NCI-H2171 treated with DMSO at 0.1 percent for 48 hours (cell line): ENCODE measurements at places on chromosomes 11 and 22.

DNA sequence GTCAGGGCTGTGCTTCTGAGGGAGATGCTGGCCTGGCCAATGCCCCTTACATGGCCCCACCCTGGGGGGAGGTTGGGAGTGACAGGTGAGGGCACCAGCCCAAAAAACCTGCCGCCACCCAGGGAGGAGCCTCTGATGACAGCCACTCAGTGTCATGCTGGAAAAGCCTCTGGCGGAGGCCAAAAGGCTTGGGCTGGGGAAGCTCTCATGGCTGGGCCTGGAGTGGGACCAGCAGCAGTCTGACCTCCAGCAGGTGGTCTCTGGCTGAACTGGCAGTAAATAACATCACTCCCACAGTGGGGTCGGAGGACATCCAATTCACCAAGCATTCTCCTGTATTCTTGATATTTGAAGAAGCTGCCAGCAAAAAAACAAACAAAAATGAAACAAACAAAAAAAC is 20.1 kb downstream of the FGF3 start:
- no peak for DNase-seq

- peak; percentile 23 for DNase-seq
Measured at GRCh38 chr22:19904174-19904856, 37.3 kb upstream of the COMT start.

DNA sequence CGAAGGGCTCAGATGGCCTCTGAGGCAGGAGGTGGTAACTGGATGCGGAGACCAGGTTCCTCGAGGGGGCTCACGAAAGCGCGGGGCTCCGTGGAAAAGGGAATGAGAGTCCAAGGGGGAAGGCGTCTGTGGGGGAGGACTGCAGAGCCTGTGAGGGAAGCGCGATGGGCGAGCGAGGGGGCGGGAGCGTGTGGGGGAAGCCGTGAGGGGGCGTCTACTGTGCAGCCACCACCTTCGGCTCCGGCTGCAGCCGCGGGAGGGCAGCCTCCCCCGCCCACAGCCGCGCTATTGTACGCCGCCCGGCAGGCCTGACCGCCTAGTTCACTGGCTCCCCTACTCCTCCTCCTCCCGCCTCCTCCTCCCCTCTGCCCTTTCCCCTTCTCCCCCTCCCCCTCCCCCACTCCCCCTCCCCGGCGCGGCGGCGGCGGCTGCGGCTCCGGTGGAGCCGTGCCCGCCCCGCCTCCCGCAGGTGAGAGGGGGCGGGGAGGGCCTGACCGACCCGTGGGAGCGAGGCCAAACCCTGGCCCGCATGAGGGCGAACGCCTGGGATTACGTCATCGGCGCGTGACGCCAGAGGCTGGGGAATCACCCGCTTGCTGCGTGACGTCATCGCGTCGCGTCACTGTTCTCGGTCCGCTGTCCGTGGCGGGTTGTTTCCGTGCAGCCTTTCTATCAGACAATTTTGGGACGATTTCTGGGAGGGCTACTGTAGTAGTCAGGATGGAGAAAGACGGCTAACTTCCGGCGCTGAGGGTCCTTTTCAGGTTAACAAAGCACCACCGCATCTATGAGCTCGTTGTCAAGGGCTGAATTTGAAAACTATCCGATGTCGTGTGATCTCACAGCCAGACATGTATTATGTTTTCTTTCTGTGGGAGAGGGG is at the start of gene PAK1:
TSS of gene PAK1 (minus strand) at position 294 of the 883 bp plus-strand sequence. CDS start 81,574 bp downstream, outside the sequence.
- peak; percentile 92 for DNase-seq

DNA sequence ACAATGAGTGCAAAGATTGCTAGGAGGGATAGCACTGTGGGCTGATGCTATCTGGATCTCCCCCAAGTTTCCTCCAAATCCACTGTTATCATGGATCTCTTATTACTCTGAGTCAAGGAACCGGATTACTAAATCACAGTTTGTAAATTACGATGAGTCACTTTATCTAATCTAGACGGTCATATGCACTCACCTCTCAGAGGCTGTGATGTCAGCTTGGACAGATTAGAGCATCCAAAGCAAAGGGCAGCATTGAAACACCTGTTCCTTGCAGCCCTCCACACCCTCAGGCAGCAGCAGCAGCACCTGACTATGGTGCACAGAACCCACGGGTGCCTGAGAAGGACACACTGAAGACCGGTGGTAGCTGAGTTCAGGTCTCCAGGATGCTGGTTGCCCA is 14.0 kb upstream of the POU2AF1 start:
- DNase-seq: no peak

- DNase-seq: peak; percentile 34
Measured at GRCh38 chr22:19932367-19933206, 9.0 kb upstream of the COMT start.

GRCh38 chr22:27879923-27880322 is 39.1 kb downstream of the PITPNB start:
- peak; percentile 28 for DNase-seq

GRCh38 chr11:70630816-70631623 is 232.7 kb downstream of the CTTN start:
- DNase-seq: peak; percentile 48

GRCh38 chr11:111206472-111206871 is 39.1 kb upstream of the POU2AF2 start:
- DNase-seq: no peak

DNA sequence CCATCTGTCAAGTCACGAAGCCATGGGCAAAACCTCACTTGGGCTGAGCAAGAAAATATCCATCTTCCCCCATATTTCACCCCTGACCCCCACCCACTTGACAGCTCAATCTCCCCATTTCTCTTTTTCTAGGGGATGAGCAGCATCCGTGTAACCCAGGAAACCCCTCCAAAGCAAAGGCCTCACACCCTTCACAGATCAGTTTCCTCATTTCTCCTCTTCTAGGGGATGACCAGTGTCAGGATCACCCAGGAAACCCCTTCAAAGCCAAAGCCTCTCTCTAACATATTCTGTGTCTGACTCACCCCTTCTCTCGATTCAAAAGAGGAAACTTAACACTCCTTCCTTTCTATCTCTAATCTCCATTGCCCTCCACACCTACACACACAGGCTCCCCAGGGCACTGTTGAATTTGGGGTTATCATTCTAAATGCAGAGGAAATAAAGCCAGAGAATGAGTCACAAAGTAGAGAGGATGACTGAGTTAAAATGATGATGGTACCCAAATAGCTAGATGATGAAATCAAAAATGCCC is 439.7 kb downstream of the BUD13 start:
- DNase-seq: no peak

DNA sequence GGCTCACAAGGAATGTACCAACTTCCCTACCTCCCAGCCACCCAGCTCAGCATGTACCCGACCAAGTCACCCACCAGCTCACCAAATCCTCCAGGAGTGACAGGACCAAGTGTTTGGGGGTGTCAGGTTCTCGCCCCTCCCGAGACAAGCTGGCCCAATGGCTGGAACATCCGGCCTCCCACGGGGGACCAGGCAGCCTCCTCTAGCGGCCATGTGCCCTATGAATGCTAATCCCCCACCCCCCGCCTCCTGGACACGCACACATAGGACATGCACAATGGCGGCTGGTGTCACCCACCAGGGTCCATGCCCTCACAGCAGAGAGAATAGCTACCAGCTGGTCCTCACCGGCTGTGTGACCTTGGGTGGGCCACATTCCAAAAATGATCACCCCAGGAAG is 151.0 kb downstream of the MN1 start:
- no peak for DNase-seq

GRCh38 chr11:698493-699115 is 3.0 kb downstream of the TMEM80 start:
- DNase-seq: no peak

DNA sequence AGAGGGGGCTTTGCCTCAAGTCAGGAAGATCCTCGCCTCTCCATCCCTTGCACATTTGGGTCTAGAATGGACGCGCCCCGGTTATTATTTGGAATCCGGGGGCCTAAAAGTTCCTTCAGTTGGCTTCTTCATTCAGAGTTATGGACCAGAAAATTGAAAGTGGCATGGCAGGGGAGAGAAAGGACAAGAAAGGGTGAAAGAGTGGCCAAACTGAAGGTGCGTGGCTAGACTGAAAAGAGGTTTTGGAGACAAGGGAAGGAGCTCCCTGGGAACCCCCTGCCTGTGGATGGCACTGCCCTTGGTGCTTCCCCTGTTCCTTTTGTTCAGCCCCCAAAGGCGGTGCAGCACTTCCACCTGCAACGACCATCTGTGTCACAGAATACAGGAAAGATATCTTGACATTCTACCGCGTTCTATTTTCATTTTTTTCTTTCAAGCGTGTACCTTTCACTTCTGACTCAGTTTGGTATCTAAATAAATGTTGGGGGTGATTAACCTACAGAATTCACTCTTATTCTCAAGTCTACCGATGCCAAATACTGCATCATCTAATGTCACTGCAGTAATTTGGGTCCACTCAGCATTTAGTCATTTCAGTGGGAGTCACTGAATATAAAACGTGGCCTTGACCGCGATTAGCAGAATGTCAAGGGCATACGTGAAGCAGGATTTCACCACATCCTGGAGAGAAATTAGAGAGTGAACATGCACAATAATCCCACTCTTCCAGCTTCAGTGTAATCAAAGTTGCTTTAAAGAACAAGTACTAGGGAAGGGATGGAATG is 88.1 kb upstream of the ARHGAP32 start:
- peak; percentile 28 for DNase-seq

DNA sequence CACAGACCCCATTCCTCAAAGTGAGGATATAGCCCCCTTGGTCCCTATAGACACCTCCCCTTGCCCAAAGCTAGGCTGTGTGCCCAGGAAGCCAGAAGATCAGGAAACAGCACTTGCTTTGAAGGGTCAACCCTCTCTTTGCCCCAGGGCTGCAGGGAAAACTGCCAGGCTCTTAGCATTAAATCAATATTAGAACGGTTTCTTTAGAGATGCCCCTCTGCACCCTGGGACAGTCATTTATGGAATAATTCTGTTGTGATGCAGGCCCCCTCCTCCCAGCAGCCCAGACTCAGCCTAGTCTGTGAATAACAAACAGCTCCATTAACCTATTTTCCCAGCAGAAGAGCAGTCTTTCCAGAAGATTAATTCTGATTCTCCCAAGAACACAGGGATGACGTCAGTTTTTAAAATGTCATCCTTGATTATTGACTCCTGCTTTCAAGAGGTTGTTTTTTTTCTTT is 11.6 kb upstream of the CAPN5 start:
- no peak for DNase-seq

- DNase-seq: no peak
Measured at GRCh38 chr11:102921587-102922220, 33.8 kb downstream of the MMP13 start.

GRCh38 chr11:19792510-19792909 is 79.9 kb downstream of the NAV2 start:
- DNase-seq: no peak

GRCh38 chr11:126124231-126124661 is 61.6 kb upstream of the CDON start:
- no peak for DNase-seq

- DNase-seq: no peak
Measured at GRCh38 chr11:77196961-77197360, 68.9 kb downstream of the MYO7A start.

GRCh38 chr11:749731-750130 is 2.5 kb downstream of the TALDO1 start:
- no peak for DNase-seq
